ENCODE measurements at places on chromosomes 4 and X. TPM values are rescaled to one million over a fixed set of nuclear protein-coding genes. Genes with fewer than 3 reads are reported as not detected.
A peak's percentile ranks its signal among the peaks of the same experiment; 100 is the strongest.

Gene APEX2
- total RNA-seq, result 17.4 TPM

Gene DDX3X
- total RNA-seq, result 303 TPM

Gene NAP1L3
- 5.3 TPM for total RNA-seq

Gene SLIT2
- not detected for total RNA-seq

Gene ZFP42
- not detected for total RNA-seq

Gene MGARP
- 0.32 TPM for total RNA-seq

Gene COL4A5
- 193 TPM for total RNA-seq

Gene RBM41
- 20.7 TPM for total RNA-seq

Gene CFAP47
- 0.15 TPM for total RNA-seq

DNA sequence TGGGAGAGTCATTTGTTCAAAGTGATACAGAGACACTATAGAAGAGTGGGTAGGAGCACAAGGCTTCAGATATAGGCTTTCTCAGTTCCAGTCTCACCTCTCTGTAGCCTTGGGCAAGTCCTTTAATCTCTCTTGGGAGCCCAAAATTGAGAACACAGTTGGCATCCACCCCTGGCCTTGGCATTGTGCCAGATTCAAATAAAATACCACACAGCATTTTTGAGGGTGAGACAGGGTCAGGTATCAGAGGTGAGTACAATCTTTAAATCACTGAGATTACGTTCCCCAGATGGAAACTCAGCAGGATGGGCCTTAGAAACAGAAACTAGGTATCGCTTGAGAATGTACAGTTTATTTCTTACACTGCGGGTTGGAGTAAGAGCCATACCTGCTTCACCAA, 25.2 kb upstream of the SMIM10L2A start:
- DNase-seq, result no peak

GRCh38 chr4:98446499-98447375, 185.6 kb downstream of the RAP1GDS1 start:
- no peak for DNase-seq

- DNase-seq, result no peak
Observed at GRCh38 chrX:16212024-16212423, 44.7 kb downstream of the MAGEB17 start.

- no peak for DNase-seq
Observed at GRCh38 chr4:123559955-123560871, 163.6 kb downstream of the SPRY1 start.

GRCh38 chrX:74492720-74493201, 71.5 kb downstream of the SLC16A2 start:
- no peak for DNase-seq

DNA sequence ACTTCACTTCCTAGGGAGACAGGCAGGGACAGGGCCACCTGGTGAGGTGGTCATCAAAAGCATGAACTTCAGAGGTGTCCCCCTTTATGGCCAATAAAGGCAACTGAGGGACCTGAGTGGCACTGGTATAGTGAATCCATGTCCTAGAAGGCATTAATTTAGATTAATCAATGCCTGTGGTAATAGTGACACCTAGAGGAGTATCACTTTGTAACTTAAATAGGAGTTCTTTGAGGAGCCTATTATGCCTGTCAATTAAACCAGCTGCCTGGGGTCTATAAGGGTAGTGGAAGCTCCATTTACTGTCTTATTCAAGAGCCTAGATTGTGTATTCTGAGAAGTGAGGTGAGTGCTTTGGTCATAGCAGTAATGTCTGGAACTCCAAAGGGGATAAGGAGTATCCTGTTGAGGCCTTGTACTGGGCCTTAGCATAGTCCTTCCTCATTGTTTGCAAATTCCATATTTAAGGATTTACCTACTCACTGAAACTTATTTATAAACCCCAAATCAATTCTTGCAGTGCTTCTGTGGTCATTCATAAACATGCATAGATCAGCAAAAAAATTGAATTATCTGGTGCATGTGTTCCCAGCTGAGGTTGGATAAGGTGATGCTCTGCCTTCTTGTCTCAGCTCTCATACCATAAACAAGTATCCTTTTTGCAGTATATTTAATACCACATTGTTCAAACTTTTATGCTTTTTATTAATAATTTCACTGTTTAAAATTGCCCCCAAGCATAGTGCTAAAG, 213.8 kb upstream of the RADX start:
- no peak for DNase-seq

DNA sequence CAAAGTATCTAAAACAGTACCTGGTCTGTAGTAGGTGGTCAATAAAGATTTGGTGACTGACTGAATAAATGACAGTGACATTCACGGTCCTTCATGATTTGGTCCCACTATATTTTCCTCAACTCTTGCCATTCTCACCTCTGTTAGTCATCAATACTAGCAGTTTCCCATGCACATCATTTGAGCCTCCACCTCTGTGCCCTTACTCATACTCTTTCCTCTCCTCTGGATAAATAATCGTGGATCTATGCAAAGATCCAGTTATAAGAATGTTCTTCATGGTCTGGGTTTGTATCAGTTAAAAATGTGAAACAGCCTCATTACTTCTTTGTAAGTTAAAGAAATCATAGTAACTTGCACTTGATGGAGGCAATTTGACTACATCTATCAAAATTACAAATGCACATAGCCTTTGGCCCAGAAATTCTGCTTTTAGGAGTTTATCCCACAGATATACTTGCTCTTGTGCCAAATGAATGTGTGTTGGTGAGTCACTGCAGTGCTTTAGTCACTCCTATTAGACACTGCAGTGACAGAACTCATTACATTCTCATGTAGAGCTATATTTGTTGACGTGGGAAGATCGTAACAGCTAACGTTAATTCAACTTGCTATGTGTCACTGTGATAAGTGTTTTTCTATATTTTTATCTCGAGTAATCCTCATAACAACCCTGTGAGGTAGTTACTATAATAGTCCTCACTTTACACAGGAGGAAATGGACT, 121.9 kb upstream of the SMIM10 start:
- DNase-seq, result peak; percentile 5

GRCh38 chrX:106000203-106000602, 38.3 kb downstream of the SERPINA7 start:
- no peak for DNase-seq

Data from NCI-H460 (cell line).